Endodermal cell (in vitro differentiated cells): ENCODE measurements at places on chromosomes 2 and 18. TPM values are rescaled to one million over a fixed set of nuclear protein-coding genes. Genes with fewer than 3 reads are reported as not detected.
A peak's percentile ranks its signal among the peaks of the same experiment; 100 is the strongest.

GRCh38 chr2:15861172-15861822 lies 79.1 kb upstream of the MYCN start:
- H3K27me3 ChIP-seq, result no peaks in the 10 kb centered on the region
- no peak overlapping the region for H3K4me3 ChIP-seq
- no peak overlapping the region for H3K27ac ChIP-seq
- DNase-seq, result no peak

DNA sequence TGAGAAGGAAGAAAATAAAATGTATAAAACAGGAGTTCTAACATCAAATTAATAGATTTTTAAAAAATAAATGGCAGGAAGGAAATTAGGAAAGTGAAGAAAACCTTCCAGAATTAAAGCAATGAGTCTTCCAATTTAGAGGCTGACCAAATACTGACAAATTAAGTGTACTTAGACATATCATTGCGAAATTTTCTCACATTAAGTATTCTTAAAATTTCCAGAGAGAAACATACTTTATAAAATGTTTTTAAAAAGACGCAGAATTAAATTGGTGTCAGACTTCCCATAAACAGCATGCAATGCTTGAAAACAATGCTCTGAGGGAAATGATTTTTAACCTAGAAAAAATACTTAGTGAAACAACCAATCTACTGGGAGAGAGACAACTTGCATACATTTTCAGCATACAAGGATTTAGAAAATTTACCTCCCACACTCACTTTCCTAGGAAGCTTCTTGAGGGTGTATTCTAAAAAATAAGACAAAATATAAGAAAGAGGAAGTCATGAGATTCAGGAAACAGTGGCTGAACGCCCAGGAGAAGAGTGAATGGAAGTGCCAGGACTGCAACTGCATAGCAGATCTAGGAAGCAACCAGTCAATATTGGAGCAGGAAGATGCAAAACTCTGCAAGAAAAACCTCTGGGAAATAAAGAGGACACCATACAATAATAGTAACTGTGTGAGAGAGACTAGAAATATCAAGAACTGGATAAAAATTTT lies 339.9 kb downstream of the ADCYAP1 start:
- H3K4me3 ChIP-seq, result no peak overlapping the region
- no peaks in the 10 kb centered on the region for H3K36me3 ChIP-seq
- H3K4me1 ChIP-seq, result no peaks in the 10 kb centered on the region
- H3K27ac ChIP-seq, result no peak overlapping the region

DNA sequence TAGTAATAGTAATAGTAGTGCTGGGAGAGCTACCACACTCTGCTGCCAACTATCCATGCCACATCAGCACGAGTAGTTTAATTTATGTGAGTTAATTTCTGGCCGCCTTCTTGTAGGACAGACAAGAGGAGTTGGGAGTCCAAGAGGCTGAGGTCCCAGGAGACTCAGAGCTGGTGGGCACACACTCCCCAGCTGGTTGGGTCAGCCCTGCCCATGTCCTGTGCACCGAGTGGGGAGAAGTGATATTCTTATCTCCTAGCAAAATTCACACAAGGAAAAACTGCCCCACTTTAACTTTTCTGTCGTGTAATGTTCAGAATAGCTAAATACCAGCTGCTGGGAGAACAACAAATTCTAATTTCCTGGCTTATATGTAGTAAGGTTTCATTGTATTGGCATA lies 15.2 kb upstream of the MAP4K4 start:
- H3K27ac ChIP-seq, result no peak overlapping the region
- no peak overlapping the region for H3K4me3 ChIP-seq
- no peaks in the 10 kb centered on the region for H3K36me3 ChIP-seq
- no peak for DNase-seq

DNA sequence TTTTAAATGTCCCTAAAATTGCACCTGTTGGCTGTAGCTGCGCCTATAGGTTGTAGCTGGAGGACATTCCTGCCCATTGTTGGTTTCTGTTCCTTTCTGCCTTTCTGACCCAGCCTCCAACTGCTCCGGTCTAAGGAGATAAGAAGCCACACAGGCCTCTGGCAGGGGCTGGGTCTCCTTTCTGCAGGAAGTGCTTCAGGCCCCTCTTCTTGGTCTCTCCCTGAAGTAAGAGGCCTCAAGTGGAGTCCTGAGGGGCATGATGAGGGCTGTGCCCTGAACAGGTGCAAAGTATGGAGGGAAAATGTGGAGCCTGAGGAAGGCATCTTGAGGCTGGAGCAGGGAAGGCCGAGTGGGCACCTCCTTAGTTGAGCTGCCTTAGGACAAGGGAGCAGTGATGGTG lies 10.4 kb upstream of the SFTPB start:
- H3K36me3 ChIP-seq, result no peaks in the 10 kb centered on the region
- no peak overlapping the region for H3K4me3 ChIP-seq
- H3K27me3 ChIP-seq, result peaks cover 15% of the 10 kb centered on the region
- no peak overlapping the region for H3K27ac ChIP-seq
- H3K4me1 ChIP-seq, result no peaks in the 10 kb centered on the region

DNA sequence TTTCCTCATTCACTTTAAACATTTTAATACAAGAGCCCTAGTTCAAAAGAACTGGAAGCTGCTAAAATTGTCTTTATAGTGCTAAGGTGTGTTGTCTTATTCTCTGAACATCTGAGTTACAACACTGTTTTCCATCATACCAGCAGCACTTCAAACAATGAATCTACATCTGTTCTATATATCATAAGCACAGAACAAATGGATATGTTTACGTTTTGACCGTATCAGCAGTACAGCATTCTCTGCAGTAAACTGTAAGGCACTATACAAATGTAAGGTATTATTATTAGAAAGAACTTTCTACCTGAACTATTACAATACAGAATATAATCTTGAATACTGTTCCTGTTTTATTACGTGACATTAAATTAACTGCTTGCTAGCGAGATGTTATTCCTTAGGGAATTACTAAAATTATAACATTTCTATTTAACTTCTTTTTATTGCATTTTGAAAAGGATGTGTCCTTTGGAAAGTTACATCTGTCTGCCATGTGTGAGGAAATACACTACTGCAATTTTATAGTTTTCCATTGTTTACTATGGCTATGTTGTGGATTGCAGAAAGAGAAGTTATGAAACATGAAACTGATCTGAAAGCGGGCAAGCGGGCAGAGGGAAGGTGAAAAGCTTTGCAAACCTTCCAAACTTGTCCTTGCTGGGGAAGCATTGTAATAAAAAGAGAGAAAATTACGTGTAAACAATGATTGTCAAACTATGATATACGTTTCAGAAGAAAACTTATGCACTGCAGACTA lies 13.7 kb downstream of the NCKAP1 start:
- peaks cover 45% of the 10 kb centered on the region for H3K36me3 ChIP-seq
- no peaks in the 10 kb centered on the region for H3K4me1 ChIP-seq
- H3K27ac ChIP-seq, result no peak overlapping the region

- H3K27ac ChIP-seq, result no peak overlapping the region
- no peaks in the 10 kb centered on the region for H3K36me3 ChIP-seq
- no peaks in the 10 kb centered on the region for H3K27me3 ChIP-seq
- no peaks in the 10 kb centered on the region for H3K4me1 ChIP-seq
These were observed 836.0 kb upstream of the PIK3C3 start for GRCh38 chr18:41119031-41119430.

DNA sequence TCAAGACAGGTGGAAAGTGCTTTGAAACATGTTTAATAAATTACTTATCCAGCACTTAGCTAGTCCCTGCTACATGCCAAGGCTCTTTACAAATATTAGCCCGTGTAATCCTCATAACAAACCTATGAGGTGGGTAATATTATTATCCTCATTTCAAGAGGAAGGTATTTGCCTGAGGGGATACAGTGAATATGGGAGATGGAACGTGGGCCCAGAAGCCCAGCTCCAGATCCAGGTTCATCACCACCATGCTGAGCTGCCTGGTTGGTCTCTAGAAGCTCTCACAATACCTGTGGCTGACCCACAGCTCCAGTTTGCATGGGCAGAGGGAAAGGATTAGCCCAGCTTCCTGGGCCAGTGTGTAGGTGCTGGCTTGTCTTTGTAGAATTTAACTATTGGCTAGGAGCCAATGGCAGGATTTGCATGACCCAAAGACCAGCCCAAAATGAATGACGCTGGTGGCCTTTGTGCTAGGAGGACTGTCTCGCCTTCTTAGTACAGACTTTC lies 61.6 kb upstream of the ATP8B1 start:
- H3K27me3 ChIP-seq, result no peaks in the 10 kb centered on the region
- H3K36me3 ChIP-seq, result no peaks in the 10 kb centered on the region
- H3K4me1 ChIP-seq, result no peaks in the 10 kb centered on the region
- no peak overlapping the region for H3K4me3 ChIP-seq
- no peak for DNase-seq

- H3K27me3 ChIP-seq, result no peaks in the 10 kb centered on the region
- peaks cover 29% of the 10 kb centered on the region for H3K36me3 ChIP-seq
- H3K4me1 ChIP-seq, result peaks cover 5% of the 10 kb centered on the region
- no peak overlapping the region for H3K4me3 ChIP-seq
- no peak overlapping the region for H3K27ac ChIP-seq
These were observed 74.1 kb downstream of the ACTR3 start for GRCh38 chr2:113963965-113964364.

GRCh38 chr2:32314886-32315285 lies 37.2 kb downstream of the YIPF4 start:
- H3K4me3 ChIP-seq, result no peak overlapping the region
- no peaks in the 10 kb centered on the region for H3K27me3 ChIP-seq
- no peak for DNase-seq
- no peaks in the 10 kb centered on the region for H3K36me3 ChIP-seq
- no peak overlapping the region for H3K27ac ChIP-seq

DNA sequence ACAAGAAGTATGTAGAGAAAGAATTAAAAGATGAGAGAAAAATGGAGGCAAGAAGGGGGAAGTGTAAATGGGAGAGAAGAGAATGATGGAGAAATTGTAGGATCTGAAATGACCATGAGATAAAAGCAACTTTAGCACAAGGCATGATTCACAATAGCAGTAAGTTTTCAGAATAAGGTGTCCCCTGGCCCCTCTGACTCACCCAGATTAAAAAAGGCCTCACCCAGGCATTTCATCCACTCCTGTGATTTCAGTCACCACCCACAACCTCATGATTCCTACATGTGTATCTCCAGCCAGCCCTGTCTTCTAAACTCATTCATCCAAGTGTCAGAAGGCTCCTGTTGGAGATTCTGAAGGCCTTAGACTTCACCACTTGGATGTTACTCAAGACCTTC lies 56.6 kb downstream of the SP100 start:
- H3K27me3 ChIP-seq, result no peaks in the 10 kb centered on the region
- H3K4me1 ChIP-seq, result no peaks in the 10 kb centered on the region
- no peaks in the 10 kb centered on the region for H3K36me3 ChIP-seq
- DNase-seq, result no peak
- no peak overlapping the region for H3K4me3 ChIP-seq

DNA sequence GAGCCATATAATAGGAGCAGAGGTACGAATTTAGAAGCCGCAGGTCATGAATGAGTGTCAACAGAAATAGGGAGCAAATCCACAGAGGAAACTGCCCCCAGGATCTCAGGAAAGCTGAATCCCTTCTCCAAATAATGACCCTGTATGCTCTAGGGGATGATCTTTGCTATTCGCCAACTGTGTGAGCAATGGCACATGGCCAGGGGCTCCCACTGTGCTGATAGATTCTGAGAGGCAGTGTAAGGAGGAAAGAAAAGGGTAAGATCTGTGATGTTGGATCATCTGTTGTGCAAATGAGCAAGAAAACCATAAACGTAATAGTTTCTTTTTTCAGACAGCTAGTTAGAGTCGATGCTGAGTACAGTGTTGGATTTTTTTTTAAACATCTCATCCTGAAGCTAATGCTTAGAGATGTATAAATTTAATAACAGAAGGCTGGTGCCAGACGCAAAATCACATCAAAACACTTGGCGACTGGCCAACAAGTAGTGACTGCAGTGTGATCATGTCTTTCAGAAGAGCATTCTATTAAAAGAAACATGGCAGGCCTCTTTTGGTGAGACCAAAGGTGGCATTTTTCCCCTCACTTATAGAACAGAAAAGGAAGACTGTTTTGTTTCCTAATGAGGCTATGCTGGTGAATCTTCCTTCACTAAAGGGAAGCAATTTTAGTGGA lies 77.4 kb downstream of the ABCA12 start:
- H3K4me3 ChIP-seq, result no peak overlapping the region
- no peaks in the 10 kb centered on the region for H3K27me3 ChIP-seq
- no peaks in the 10 kb centered on the region for H3K36me3 ChIP-seq
- no peaks in the 10 kb centered on the region for H3K4me1 ChIP-seq
- DNase-seq, result no peak
- peak overlapping the region; percentile 45 for H3K27ac ChIP-seq

DNA sequence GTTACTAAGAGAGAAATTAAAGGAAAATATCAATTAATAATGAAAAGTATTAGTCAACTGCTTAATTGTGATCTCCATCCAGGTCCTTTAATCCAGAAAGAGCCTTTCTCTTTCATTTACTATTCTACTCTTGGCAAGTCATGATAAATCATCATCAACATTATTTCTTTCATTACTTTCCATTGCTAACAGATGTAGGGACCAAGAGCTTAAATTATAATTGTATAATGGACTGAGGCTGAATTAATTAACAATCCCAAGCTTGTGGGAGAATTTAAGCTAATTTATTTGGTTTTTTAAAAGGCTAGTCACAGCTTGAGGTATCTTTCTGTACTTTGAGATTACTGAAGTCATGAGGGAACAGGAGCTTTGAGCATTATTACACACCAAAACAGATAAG lies 223.9 kb downstream of the ERBB4 start:
- H3K36me3 ChIP-seq, result no peaks in the 10 kb centered on the region
- no peak overlapping the region for H3K4me3 ChIP-seq
- no peaks in the 10 kb centered on the region for H3K27me3 ChIP-seq
- H3K27ac ChIP-seq, result no peak overlapping the region

- no peaks in the 10 kb centered on the region for H3K4me1 ChIP-seq
- H3K27me3 ChIP-seq, result no peaks in the 10 kb centered on the region
- peak overlapping the region; percentile 86 for H3K4me3 ChIP-seq
These were observed 763 bp downstream of the CCDC141 start for GRCh38 chr2:179049203-179049545.

- no peaks in the 10 kb centered on the region for H3K36me3 ChIP-seq
- no peak overlapping the region for H3K4me3 ChIP-seq
- no peak for DNase-seq
These were observed 307.3 kb downstream of the NBAS start for GRCh38 chr2:15253835-15254286.

DNA sequence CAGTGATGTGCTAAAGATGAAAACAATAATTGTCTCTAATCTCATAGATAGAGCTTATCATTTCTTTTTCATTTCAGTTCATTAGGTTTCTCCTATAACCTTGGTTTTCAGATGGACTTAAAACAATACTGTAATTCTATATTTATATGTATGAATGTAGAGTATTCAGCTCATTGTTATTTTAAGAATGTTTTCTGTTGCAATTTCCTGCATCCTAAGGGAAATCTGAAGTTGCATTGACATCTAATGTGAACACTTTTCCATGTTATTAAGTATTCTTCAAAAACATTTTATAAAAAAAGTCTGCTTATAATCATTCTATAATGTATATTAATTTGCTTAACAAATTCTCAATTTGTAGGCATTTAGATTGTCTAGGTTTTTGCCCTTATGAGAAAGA lies 288.9 kb downstream of the XIRP2 start:
- no peaks in the 10 kb centered on the region for H3K4me1 ChIP-seq
- DNase-seq, result no peak
- H3K27ac ChIP-seq, result no peak overlapping the region
- no peak overlapping the region for H3K4me3 ChIP-seq

Gene UPP2
- not detected in 3 replicates for total RNA-seq

Gene ANKRD36B
- total RNA-seq, result 47.3 to 56.0 TPM (median 53.9 TPM) in 3 replicates

Gene CHRNG
- not detected in 2 replicates for total RNA-seq

Gene IL1F10
- not detected in 3 replicates for total RNA-seq

Gene GCKR
- total RNA-seq, result 0.99 to 1.7 TPM (median 1.6 TPM) in 3 replicates
